ENCODE measurements at places on chromosomes 3 and 15.
A peak's percentile ranks its signal among the peaks of the same experiment; 100 is the strongest.

- no peak for DNase-seq
Observed at GRCh38 chr15:57134851-57135250, 216.4 kb downstream of the TCF12 start.

DNA sequence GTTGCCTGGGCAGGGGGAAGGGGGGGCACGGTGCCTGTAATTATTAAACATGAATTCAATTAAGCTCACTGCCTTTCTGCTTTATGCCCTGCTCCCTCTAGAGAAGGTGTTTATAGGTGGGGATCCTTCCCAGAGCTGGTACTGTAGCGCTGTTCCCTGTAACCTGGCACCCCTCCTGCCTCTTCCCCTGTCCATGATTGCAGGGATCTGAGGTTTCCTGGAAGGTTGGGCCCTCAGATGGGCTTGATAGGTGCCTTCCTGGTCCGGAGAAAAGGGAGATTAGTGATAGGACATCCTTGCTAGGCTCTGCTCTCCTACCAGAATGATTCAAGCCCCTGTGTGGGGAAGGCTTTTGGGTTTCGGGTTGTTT, 2.1 kb upstream of the FAM131A start:
- DNase-seq, result no peak

GRCh38 chr3:58085616-58086015, 77.4 kb downstream of the FLNB start:
- DNase-seq, result no peak

GRCh38 chr3:42504334-42505127, 2.1 kb downstream of the VIPR1 start:
- no peak for DNase-seq

- DNase-seq, result no peak
Observed at GRCh38 chr15:66474135-66474534, 23.4 kb downstream of the SNAPC5 start.

- no peak for DNase-seq
Observed at GRCh38 chr15:91032919-91033803, 10.8 kb upstream of the VPS33B start.

- no peak for DNase-seq
Observed at GRCh38 chr3:127560051-127560787, 30.3 kb downstream of the TPRA1 start.

DNA sequence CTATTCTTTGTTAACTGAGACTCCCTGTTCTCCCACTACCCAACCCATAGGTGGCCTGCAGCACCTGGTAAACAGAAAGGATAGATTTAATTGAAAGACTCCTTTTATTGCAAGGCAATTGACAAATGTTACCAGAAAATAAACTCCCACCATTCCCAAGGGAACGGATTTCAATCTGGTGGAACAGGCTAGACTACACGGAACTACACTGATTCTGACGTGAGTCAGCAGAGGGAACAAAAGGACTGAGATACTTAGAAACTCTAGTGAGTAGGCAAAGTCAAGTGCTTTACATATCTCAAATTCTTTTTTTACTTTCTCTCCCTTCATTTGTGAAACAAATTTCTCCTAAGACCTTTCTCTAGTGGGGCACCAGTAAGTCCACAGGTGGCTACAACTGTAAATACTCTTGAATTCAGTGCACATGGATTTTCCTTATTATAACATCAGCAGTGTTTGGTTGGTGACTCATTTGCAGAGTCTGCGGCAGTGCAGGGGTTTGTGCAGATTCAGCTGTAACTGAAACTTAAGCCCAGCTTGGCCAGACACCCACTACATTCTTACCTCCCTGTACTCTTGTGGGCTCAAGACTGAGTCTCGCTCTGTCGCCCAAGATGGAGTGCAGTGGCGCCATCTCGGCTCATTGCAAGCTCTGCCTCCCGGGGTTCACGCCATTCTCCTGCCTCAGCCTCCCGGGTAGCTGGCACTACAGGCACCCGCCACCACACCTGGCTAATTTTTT, 34.3 kb upstream of the PLSCR2 start:
- peak; percentile 39 for DNase-seq

DNA sequence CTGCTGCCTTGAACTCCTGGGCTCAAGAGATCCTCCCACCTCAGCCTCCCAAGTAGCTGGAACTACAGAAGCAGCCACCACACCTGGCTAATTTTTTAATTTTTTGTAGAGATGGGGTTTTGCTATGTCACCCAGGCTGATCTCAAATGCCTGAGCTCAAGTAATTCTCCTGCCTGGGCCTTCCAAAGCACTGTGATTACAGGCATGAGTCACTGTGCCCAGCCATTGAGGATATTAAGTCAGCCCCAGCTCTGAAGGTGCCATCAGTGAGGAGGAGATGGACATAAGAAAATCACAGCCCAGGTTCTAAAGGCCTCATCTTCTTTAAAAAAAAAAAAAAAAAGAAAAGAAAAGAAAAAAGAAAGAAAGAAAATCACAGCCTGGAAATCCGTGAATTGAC, 26.6 kb upstream of the PSTPIP1 start:
- DNase-seq, result no peak

GRCh38 chr3:185658504-185658912, 72.4 kb downstream of the SENP2 start:
- peak; percentile 96 for DNase-seq

- no peak for DNase-seq
Observed at GRCh38 chr15:53473435-53473834, 286.0 kb downstream of the WDR72 start.

DNA sequence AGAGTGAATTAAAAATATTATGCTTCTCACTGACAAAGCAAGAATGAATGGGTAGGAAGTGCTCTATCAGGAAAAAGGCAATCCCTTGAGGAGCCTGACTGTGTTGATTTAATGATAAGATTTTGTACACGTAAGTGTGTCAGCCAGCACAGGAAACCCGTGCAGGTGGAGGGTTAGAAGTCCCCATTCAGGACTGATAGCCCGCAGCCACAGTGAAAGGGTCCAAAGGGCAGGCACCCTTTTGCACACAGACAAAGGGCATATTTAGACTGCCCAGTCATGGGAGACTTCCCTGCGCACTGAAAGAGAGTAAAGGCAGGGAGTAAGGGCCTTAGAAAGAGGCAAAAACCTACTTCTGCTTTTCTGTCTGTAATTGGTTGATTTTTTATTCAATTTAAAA, 26.4 kb upstream of the SKIL start:
- no peak for DNase-seq

DNA sequence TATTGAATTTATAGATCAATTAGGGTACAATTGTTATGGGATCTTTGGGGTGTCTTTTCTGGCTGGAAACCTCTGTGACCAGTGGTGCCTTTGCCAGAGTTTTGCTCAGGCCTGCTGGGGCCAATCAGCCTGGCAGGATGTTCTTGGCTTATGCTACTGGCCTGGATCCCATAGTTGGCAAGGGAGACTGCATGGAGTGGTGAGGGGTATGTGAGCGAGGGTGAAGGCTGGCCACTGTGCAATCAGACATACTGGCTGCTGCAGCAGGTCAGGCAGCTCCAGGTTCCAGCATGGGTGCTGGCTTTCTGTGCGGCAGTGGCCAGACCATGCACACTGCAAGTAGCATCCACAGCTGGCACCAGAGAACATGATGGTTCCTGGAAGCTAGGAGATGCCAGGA, 1053.2 kb upstream of the GBE1 start:
- no peak for DNase-seq

- no peak for DNase-seq
Observed at GRCh38 chr15:79535536-79535935, 103.4 kb downstream of the MINAR1 start.

Measured in BJ (cell line).